Brain (organoid and tissue), 16 donors: ENCODE measurements at places on chromosomes 3 and 15.
A peak's percentile ranks its signal among the peaks of the same experiment; 100 is the strongest.

DNA sequence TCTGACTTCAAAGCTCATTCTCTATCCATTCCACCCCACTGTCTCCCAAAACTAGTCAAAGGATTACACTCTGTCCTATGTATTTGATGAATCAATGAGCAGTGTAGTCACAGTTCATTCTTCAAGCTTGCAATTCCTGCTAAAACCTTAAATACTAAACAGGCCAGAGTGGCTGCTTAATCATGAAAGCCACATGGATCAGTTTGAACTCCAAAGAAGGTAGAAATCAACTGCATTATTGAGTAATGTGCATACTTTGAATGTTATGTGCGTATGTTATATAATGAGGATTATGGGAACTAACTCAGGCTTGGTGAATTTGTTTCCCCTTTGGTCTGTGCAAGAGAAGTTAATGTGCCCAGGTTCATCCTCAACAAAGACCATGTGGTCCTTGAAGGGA, 45.4 kb downstream of the PRICKLE2 start:
- DNase-seq: no peak

- no peak for DNase-seq
These were observed 18.4 kb downstream of the LRCH3 start for GRCh38 chr3:197809356-197810020.

DNA sequence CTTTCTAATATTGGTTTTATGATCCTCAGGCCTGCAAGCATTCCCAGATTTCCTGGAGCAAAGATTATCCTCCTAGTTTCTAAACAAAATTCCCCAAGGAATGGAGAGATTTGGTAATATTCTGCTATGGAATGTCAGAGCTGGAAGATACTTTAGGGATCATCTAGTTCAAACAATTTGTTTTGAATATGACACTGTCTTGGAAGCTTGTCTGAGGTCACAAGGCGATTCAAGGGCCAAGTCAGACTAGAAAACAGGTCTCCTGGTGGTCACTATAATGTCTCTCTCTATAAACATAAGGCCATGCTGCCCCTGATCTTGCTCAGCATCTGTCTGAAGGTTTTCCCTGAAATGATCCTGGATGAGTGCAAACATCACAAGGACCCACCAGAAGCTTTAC, 143.4 kb upstream of the BCL6 start:
- DNase-seq: no peak

GRCh38 chr3:110881069-110881468, 190.5 kb upstream of the NECTIN3 start:
- DNase-seq: peak; percentile 45

GRCh38 chr15:44971036-44971435, 14.5 kb downstream of the TERB2 start:
- DNase-seq: no peak

GRCh38 chr3:15471861-15472260, 44.5 kb downstream of the EAF1 start:
- no peak for DNase-seq

- DNase-seq: peak; percentile 94
These were observed 26.3 kb upstream of the MNS1 start for GRCh38 chr15:56491110-56491722.

DNA sequence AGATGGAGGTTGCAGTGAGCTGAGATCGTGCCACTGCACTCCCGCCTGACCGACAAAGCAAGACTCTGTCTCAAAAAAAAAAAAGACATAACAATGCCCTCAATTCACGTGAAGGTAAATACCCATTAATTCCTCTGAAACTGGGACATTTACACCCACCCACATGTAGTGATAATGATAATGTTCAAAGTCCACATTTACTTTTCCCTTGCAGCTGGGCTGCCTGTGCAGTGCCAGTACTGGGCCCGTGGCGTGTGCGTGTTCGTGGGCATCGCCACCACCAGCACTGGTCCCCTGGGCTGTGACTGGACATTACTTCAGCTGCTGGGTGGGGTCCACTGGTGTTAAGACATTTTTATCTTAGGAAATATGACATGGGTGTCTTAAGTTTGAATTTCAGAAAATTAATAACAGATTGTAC, 123.6 kb downstream of the SLC25A26 start:
- DNase-seq: no peak

GRCh38 chr3:72102112-72102616, 317.2 kb upstream of the PROK2 start:
- no peak for DNase-seq
